ENCODE measurements at places on chromosomes 12 and 14.

DNA sequence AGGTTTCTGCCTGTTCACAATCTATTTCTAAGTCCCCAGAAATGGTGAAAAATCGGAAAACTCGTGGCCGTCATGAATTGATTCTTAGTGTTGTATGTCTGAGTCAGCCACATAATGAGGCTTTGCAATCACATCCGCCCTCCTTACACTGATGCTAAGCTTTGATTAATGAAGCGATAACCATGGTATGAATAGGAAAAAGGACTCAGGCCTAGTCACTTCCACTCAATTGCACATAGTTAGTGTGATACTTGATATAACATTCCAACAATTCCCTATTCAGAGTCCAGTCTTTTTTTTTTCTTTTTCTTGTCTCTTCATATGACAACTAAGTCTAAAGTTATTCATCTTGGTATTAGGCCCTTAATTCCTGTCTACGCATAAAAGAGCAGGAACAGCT is 1231.0 kb downstream of the VRK1 start:
- no peak for DNase-seq

GRCh38 chr14:94407906-94408305 is 19.5 kb upstream of the SERPINA1 start:
- no peak for DNase-seq

- DNase-seq: peak; percentile 45
These were observed 825 bp upstream of the CCDC85C start for GRCh38 chr14:99604766-99605298.

GRCh38 chr12:2286047-2286446 is 233.3 kb downstream of the CACNA1C start:
- no peak for DNase-seq

- no peak for DNase-seq
These were observed 10.1 kb downstream of the NOC4L start for GRCh38 chr12:132154341-132154761.

DNA sequence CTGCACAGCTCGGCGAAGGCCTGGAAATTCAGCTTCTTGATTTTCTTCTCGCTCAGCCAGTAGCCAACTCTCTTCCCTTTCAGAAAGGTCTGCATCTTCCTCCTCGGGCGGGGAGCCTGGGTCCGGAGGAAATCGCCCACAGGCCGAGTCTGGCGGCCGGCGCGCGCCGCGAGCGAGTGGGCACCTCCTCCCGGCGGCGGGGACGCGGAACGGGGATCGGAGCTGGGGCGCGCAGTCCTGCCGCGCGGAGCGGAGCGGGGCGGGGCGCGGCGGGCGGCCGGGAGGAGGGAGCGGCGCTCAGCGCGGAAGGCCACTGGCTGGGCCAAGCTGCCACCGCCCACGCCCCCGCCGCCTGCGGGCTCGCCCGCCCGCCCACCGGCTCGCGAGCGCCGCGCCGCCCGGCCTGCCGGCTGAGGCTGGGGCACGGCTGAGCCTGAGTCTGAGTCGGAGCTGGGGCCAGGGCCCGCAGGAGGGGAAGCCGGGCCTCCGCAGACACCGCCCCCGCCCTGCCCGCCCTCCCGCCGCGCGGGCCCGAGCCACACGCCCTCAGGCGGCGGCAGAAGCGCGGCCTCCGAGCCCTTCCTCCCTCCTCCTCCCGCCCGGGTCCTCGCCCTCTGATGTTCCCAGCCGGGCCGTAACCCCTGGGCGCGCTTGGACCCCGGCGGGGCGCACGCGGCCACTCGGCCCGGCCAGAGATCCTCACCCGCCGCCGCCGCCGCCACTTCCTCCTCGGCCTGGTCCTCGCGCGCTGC is 480 bp downstream of the ITPK1 start:
- peak; percentile 81 for DNase-seq

DNA sequence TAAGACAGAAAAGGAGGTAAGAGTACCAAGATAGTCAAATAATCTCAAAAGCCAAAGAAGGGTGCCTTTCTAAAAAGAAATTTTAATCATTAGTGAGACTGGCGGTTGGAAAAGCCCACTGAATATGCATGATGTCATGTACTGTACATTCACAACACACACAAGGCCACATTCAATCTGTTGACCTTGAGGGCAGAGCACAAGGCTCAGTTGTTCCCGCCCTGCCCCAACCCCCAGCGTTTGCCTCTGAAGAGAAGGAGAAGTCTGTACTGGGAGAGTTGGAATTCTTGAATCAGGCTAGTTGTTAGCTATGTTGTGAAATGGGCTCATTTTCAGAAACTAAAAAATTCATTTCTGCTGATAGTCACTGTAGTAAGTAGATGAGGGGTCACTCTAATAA is 50.2 kb upstream of the NID2 start:
- no peak for DNase-seq

- DNase-seq: no peak
These were observed 969.3 kb downstream of the TMTC2 start for GRCh38 chr12:83656004-83656403.

DNA sequence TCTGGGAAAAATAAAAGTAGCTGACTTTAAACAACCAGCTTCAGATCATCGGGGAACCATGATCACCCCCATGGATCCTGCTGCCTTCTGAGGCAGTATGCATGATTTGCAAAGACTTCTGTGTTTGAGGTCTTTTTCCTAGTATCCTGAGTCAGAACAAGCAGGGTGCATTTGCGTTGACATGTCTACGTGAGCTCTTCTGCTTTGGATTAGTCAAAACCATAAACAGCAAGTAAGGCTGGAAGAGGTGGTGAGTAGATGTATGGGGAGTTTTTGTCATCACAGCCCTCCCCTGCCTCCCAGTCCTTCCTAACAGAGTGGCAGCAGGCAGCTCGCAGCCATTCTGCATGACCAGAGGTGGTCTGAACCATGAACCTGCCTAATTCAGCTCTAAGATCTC is 24.1 kb downstream of the PLEKHG7 start:
- DNase-seq: no peak

- no peak for DNase-seq
These were observed 225.2 kb downstream of the C12orf75 start for GRCh38 chr12:105555556-105556295.

DNA sequence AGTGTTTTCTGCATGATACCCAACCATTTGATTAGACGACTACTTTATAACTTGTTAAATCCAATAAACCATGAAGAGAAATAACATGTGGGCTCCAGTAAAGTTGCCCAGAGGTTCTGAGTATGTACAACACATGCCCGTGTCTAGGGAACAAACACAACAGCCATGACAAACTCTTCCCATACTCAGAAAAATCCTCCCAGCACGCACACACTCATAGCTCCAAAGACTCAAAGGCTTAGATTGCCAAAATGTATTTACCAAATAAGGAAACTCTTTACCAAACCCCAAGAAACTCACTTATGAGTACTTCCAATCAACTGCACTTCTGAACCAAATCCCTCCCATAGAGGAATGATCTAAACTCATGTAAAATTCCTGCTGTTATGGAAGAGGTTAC is 17.3 kb downstream of the SART3 start:
- DNase-seq: no peak

GRCh38 chr12:31017535-31017934 is 56.1 kb upstream of the DDX11 start:
- DNase-seq: no peak

DNA sequence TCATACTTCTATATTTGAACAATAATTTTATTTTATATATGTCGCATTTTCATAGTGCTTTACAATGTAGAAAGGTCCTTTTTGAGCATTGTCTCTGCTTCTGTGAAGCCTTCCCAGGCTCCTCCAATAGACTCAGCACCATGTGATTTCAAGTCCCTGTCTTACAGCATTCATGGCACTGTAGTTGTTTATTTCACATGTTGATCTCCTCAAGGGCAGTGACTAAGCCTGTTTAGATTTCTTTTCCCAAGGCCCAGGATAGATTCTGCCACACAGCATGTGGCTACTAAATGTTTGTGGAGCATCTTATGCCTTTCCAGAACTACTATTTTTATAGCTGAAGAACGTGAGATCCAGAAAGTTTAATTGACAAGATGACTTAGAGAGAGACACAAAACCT is 391.7 kb downstream of the TMEM117 start:
- no peak for DNase-seq

- no peak for DNase-seq
These were observed 60.0 kb downstream of the PLEKHG7 start for GRCh38 chr12:92762773-92763172.

GRCh38 chr14:105299654-105300541 is 903 bp downstream of the BRF1 start:
- DNase-seq: no peak

GRCh38 chr14:23567186-23568020 is at the start of gene AP1G2:
Gene AP1G2 (minus strand): TSS chr14:23567791. CDS start chr14:23567314, 477 bp downstream.
- peak; percentile 81 for DNase-seq

- peak; percentile 0 for DNase-seq
These were observed 13.4 kb downstream of the SERPINA6 start for GRCh38 chr14:94309721-94310120.

DNA sequence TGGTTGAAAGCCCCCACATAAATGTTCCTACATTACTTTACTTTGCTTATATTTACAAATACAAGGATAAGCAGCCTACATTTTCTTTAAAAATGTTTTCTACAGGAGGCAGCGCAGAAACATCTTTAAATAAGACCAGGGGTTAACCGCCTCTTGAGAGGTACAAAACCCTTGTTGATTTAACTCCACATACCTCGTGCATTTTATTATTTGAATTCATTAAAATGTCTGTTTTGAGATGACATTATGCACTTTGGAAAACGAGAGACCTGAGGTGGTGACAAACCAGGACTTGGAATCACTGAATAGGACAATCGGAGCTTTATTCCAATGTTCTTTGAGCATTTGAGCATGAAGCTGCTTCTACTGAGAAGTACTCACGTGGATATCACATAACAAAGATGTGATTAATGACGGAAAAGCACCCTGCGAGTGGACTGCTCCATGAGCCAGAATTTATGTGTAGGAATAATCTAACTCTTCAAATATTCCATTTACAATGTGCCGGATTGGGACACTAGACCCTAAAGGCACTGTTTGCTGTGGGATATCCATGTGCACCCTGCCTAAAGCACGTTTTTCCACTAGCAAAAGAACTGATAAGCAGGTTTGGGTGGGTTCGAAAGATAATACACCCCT is 746 bp upstream of the DUSP16 start:
- DNase-seq: no peak

DNA sequence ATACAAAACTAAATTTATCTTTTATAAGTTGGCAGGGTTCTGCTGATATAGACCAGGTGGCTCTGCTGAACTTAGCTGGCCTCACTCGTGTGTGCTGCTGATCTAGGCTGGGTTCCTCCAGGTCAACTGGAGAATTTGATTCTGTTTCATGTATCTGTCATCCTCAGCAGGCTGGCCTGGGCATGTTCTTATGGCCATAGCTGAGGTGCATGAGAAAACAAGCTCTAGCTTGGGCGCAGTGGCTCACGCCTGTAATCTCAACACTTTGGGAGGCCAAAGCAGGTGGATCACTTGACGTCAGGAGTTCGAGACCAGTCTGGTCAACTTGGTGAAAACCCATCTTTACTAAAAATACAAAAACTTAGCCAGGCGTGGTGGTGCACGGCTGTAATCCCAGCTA is 24.3 kb upstream of the BCL2L14 start:
- DNase-seq: no peak

GRCh38 chr14:100898935-100899883 is 4.3 kb downstream of the RTL1 start:
- no peak for DNase-seq

DNA sequence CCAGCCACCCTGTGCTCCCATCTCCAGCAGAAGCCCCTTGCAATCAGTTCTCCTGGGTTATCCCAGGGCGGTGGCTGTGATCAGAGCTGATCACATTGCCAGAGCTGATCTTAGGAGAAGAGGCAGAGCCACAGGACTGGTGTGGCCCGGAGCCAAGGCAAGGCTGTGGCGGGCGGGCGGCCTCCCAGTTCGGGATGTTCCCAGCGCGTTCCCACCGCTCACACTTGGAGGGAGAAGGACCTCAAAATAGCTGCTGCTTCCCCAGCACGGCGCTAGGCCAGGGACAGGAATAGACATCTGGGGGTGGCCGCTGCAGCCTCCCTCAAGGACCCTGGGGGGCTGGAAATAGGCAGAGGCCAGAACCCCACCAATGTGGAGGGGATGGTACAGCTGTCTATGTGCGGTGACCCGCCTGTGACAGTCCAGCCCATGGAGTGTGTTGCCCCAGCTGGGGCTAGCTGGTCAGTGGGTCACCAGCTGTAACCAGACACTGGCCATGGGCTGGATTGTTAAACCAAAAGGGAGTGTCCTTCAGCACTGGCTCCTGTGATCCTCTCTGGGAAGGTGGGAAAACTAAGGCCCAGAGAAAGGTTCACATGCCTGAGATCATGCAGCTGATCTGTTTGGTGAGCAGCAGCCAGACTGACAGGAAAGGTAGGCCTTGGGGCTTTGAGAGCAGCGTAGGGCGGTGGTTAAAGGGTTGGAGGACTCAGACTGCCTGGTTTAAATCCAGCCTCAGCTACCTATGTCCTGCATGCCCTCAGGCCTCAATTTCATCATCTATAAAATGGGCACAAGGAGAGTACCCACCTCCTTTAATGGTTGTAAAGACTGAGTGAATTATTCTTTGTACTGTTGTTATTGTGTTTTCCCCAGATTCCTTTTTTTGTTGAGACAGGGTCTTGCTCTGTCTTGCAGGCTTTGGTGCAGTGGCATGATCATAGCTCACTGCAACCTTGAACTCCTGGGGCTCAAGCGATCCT is 8.0 kb upstream of the POP5 start:
- no peak for DNase-seq

DNA sequence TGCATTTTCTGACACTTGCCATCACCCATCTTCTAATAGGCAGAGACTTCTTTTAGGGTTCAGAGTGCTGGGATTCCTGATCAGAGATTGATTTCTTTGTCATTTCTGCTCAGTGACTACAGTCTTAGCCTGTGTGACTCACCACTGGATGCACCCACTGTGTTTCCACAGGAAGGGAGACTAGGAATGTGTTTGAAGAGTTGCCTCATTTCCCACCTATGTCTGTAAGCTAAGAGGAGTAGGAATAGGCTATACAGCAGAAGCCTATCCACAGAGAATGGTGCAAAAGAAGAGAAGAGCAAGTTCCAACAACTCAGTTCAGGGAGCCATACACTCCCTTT is 60.2 kb upstream of the ACTN1 start:
- no peak for DNase-seq

DNA sequence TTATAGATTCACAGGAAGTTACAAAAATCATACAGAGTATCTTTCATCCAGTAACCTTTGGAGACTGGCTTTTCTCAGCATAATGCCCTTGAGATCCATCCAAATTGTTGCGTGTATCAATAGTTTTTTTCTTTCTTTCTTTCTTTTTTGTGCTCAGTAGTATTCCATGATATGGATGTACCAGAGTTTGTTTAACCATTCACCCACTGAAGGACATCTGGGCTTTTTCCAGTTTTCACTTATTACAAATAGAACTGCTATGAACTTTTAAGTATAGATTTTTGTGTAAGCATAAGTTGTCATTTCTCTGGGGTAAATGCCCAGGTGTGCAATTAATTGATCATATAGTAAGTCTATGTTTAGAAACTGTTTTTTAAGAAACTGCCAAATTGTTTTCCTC is 79.4 kb downstream of the FBXL14 start:
- no peak for DNase-seq

- no peak for DNase-seq
These were observed 60.5 kb downstream of the ACTN1 start for GRCh38 chr14:68918612-68919011.

GRCh38 chr12:40194846-40195245 is 30.0 kb upstream of the LRRK2 start:
- DNase-seq: no peak

Data from HEK293T (cell line).